NCI-H446 treated with DMSO at 0.1 percent for 48 hours (cell line): ENCODE measurements at places on chromosomes 1 and 21.

DNA sequence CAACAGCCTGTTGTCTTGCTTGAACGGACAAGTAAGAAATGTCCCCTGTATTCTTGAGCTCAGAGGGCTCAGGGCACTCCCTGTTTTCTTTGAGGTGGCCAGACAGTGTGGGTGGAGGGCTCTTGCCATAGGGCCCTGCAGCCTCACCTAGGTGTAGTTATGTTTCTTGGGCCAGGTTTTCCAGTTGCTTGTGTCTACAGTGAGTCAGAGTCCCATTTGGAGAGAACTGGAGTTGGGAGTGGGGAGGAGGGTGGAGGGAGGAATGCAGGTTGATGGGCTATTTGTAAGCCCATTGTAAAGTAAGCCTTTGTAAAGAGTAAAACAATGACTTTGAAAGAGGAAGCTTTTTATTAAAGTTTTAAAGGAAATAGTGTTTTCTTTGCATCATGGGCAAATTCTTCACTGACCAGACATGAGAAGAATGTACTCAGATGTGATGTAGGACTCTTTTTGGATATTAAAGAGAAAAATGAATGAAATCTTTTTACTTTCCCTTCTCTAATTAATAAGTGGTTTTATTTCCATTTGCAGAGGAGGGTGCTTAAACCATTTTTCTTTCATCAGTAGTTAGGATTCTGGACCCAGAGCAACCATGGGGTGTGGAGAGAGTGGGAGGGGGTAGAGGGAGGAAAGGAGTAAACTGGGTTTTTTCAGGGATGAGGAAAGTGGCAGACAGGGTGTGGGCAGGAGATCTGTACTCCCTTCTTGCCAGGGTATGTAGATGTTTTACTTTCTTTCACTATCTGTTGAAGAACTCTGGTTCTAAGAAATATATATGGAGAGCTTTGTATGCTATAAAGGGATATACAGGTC lies 45.1 kb upstream of the MACF1 start:
- DNase-seq = no peak

- no peak for DNase-seq
These were observed at the start of gene KAZN for GRCh38 chr1:14598498-14599182. Gene KAZN (plus strand): TSS chr1:14598685.

DNA sequence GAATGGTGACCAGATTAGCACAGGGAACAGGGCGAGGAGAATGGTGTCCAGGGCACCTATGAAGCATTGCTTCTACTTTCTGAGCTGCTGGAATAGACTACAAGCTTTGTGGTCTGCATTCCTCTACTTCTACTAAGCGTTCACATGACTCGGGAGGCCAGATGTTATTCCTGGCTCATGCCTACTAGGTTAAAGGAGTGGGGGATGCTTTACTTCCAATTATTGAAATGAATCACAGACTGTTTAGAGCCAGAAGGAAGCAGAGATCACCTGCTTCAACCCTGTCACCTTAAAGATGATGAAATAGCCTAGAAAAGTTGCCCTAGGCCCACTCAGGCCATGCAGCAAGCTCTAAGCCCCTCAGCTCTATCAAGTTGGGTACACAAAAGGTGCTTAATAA lies 633.5 kb downstream of the KIF26B start:
- no peak for DNase-seq

- no peak for DNase-seq
These were observed 766 bp downstream of the AGO4 start for GRCh38 chr1:35808450-35809113.

- no peak for DNase-seq
These were observed 10.1 kb downstream of the HSPG2 start for GRCh38 chr1:21926814-21927532.

- no peak for DNase-seq
These were observed 112.4 kb downstream of the POU2F1 start for GRCh38 chr1:167333124-167333523.

GRCh38 chr1:70718086-70718630 lies 307.1 kb downstream of the CTH start:
- DNase-seq = no peak

- peak; percentile 81 for DNase-seq
These were observed at the start of gene PLPP3 for GRCh38 chr1:56578963-56579875. Gene PLPP3 (minus strand): TSS chr1:56579563. CDS start chr1:56579016, 547 bp downstream.

DNA sequence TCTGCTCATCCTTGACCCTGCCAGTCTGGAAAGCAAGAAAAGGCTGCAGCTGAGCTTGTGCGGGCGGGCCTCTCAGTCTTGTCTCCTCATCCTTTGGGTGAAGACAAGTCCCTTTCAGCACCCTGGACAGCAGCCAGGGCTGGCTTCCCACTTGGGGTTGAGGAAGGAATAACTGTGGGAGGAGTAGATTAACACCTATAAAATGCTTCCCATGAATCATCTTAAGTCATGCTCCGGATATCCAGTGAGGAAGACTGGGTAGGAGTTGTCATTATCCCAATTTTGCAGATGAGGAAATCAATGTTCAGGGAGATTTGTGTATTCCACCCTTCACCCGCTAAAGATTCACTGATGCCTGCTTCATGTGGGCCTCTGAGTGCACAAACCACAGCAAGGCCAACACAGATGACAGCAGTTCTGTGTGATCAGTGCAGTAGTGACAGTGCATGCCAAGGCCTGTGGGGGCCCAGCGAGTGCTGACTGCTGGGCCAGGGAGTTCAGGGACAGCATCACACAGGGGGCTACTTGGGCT lies 20.1 kb upstream of the COL16A1 start:
- no peak for DNase-seq

- DNase-seq = no peak
These were observed 9.6 kb upstream of the IL20 start for GRCh38 chr1:206855859-206856258.

DNA sequence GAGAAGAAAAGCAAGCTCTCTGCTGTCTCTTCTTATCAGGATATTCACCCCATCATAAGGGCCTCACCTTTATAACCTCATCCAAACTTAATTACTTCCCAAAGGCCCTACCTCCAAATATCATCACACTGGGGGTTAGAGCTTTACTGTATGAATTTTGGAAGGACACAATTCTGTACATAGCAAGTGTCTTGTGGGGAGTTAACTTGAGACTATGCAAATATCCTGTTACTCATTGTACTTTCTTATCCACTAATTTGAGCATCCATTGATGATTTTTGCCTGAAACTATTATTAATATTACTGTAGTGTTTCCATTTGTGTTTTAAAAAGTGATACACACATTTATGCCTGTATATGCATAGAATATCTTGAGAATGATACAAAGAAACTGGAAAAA lies 129.1 kb upstream of the IVNS1ABP start:
- no peak for DNase-seq

DNA sequence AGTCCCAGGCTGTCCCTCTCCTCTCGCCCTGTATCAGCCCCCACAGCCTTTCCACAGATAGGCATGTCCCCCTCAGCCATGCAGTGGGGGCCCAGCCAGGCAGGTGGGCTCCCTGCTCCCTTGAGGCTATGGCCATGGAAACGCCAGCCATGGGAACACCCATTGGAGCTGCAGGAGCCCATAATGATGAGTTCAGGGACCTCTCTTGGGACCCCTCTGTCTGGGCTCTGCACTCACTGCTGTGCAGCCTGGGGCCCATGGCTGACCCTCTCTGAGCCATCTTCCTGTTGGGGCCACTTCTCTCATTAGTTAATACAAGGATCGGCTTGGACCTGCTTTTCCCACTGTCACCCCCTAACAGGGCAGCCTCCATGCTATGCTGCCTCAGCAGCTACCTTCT lies 33.2 kb downstream of the WNT3A start:
- DNase-seq = no peak

GRCh38 chr1:205491794-205492193 lies 12.7 kb upstream of the CDK18 start:
- DNase-seq = no peak

GRCh38 chr21:35645991-35646390 lies 414.3 kb downstream of the SETD4 start:
- DNase-seq = no peak

- no peak for DNase-seq
These were observed 40.8 kb upstream of the IGSF3 start for GRCh38 chr1:116708255-116708900.

- no peak for DNase-seq
These were observed 988.8 kb upstream of the B3GALT2 start for GRCh38 chr1:194175251-194175650.

- DNase-seq = no peak
These were observed 67.4 kb downstream of the ARHGEF10L start for GRCh38 chr1:17606826-17607440.

DNA sequence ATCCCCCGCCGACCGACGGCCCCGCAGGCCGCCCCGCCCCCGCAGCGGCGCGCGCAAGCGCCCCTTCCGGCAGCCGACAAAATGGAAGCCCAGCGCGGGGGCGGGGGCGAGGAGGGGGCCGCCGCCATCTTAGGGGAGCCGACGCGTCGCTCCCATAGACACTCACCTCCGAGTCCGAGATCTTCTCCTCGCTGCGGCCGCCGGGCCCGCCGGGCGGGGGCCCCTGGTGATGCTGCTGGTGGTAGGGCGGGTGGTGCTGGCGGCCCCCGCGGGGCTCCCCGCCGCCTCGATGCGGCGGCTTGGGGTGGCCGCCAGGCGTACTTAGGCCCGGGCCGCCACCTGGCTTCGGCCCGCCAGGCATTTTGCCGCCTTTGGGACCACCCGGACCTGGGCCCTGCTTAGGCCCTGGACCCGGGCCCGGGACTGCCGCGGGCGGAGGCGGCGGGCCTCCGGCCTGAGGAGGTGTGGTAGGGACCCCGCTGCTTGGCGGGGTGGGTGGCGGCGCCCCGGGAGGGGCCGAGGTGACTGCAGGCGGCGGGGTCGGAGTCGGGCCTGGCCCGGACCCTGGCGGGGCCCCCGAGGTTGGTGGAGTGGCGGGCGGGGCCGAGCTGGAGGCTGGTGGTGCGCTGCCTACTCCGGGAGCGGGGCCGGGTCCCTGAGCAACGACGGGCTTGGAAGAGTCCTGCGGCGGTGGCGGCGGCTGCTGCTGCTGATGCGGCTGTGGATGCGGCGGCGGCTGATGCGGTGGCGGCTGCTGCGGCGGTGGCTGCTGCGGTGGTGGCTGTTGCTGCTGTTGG lies 691 bp downstream of the SFPQ start:
- DNase-seq = peak; percentile 42

GRCh38 chr1:160366731-160367515 lies at the start of gene NHLH1:
Gene NHLH1 (plus strand): TSS chr1:160367071. CDS start chr1:160370732, 3,661 bp downstream.
- peak; percentile 44 for DNase-seq

DNA sequence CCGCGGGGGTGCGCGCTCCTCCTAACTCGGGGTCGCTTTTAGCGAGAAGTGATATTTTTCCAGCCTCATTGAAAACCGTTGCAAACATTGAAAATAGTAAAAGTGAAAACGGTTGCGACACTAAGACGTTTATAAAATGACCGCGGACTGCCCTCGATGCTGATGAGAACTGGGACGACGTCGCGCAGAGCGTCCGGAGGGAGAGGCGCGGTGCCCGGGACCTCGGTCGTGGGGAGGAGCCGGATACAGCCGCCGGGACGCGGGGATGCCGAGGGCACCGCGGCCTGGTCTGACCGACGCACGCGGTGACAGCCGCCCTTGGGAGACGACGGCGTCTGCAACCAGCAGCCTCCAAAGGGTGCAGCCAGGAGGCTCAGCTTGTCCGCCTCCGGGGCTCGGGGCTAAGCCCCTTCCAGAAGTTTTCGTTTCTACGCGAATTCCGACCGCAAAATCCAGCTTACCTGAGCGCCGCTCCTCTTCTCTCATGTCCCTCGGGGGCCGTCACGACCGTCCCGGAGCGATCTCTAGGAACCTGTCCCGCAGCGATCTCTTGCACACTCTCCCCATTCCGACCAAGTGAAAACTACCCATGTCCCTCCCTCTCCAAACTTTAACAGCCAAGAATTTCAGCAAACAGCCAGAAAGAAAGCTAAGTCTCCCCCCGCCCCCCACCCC lies 144.4 kb upstream of the ETS2 start:
- DNase-seq = no peak

GRCh38 chr21:41825216-41825615 lies 53.9 kb downstream of the PRDM15 start:
- DNase-seq = no peak

- no peak for DNase-seq
These were observed 21.9 kb upstream of the IVNS1ABP start for GRCh38 chr1:185338719-185339622.

DNA sequence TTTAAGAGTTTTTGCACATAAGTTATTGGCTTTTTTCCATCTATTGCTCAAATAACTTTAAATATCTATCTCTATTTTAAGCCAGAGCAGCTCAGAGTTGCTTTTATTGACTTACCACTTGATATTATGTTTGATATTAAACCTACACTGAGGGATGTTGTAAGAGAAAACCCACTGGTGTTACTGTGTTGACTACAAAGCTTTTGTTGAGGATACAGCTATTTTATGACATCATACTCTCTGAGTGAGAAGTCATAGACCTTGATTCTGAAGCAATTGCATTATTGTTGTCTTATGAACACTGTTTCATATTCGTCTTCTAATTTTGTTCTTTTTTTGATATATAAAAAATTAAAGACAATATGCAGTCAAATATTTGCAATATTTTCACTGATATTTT lies 560.4 kb downstream of the PTBP2 start:
- DNase-seq = no peak
